ENCODE measurements at places on chromosomes 3 and 15.
A peak's percentile ranks its signal among the peaks of the same experiment; 100 is the strongest.

GRCh38 chr3:37670961-37671483, 190.7 kb upstream of the CTDSPL start:
- no peak for DNase-seq

DNA sequence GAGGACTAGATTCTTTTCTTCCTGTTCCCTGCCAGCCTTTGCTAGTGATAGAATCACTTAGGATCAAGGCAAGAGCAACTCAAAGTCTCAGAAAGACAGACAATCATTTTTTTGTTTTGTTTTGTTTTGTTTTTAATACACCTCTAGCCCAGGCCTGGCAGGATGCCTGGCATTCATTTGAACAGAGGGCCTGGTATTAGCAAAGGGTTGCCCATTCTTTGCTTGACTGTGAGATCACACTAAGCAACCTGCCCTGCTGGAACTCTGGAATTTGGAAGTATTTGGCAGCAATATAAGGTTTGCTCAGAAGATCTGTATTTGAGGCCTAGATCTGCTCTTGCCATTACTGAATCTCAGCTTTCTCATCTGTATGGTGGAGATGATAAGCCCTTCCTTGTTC, 21.8 kb upstream of the ATP13A5 start:
- peak; percentile 1 for DNase-seq

DNA sequence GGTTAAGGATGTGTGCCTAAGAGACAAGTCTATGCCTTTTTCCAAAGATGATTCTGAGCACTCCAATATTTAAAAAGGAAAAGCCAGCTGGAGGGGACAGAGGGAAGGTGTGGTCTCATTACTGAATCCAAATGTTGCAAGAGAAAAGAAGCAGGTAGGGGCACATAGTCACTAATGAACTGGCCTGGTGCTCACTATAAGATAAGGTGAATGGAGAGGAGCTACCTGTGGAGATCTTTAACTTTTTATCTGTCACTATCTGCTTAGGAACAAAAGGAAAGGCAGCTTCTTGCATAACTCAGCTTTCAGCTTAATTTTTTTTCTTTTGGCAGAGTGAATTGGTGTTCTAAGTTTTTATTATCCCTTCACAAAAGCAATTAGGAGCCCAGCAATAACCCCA, 69.1 kb downstream of the RPN1 start:
- DNase-seq = no peak

GRCh38 chr15:71071529-71071928, 43.7 kb upstream of the THSD4 start:
- no peak for DNase-seq

All from H1 (cell line).